CD4-positive, alpha-beta T cell (primary cell): ENCODE measurements at places on chromosomes 6 and 20. TPM values are rescaled to one million over a fixed set of nuclear protein-coding genes. Genes with fewer than 3 reads are reported as not detected.

ZSCAN31 gene
- total RNA-seq = 1.1 TPM

- no peak for DNase-seq
These were observed 24.2 kb upstream of the PPP1R14C start for GRCh38 chr6:150118627-150119026.

- no peak for DNase-seq
These were observed 19.2 kb upstream of the ZSCAN9 start for GRCh38 chr6:28205879-28206278.

- DNase-seq = no peak
These were observed 128.6 kb upstream of the LRFN2 start for GRCh38 chr6:40715570-40716403.
